Vagina (tissue), 2 donors: ENCODE measurements at places on chromosomes 2 and 18. TPM values are rescaled to one million over a fixed set of nuclear protein-coding genes. Genes with fewer than 3 reads are reported as not detected.

- DNase-seq, result no peak
Observed at GRCh38 chr18:32907648-32908423, 135.0 kb upstream of the KLHL14 start.

DNA sequence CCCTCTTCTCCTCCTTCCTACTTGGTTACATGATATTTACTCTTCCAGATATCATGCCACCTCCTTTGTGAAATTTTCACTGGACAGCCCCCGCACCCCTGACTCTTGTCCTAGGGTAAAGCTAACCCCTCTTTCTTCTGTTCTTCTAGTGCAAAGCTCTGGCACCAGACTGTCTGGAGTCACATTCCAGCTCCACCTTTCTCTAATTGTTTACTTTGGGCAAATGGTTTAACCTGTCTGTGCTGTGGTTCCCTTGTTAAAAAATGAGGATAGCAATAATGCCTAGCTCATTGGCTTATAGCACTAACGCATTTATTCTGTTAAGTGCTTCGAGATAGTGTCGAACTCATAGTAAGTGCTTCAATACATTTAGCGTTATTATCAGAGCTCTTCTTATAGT is 306.2 kb downstream of the ALK start:
- DNase-seq, result no peak

DNA sequence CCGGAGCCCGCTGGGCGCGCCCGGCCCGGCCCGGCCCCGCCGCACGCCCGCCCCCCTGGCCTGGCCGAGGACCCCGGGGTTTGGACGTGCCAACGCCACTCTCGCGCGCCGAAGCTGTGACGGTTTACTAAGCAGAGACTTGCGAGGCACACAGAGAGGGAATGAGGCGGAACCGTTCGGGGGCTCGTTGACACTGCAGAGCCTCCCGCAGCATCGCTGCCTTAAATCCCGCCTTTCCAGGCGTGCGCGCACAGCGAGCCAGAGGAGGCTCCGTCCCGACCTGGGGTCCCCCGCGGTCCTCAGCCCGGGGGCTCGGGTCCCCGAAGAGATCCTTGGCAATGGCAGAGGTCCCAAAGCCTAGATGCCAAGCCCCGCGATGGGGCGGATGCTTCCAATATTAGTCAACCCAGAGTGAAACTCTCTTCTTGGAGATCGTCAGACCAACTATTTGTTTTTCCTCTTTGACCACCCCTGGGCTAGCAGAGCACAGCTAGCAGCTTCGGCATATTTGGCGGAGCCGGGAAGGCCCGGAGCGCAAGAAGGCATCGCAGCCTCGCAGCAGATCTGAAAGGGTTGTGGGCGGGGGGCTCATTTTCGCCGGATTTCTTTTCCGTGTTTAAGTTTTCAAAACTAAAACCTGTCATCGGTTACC is at the start of gene ZNF385B:
Gene ZNF385B (minus strand): TSS at position 197 of the 652 bp plus-strand sequence.
- DNase-seq, result no peak

DNA sequence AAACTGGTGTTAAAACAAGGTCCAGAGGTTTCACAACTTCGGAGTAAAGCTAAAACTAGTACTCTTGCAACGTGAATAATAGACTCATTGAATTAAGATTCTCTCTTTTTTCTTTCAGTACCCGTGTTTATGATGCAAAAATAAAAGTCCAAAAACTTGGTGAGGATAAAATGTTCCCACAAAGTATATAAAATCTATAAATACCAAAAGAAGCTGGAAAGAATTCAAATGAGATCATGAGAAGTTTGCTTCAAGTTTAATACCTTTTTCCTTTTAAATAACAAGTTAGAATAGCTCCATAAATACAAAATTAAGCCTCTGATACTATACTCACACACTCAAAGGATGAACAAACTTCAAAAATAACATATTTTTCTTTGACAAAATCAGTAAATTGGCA is 34.0 kb downstream of the METTL4 start:
- no peak for DNase-seq

- no peak for DNase-seq
Observed at GRCh38 chr2:65309699-65310098, 82.1 kb downstream of the ACTR2 start.

GRCh38 chr2:132366421-132367180 is 50.0 kb upstream of the GPR39 start:
- DNase-seq, result no peak

ANKRD29 gene
- total RNA-seq, result 32.9 TPM

FTCDNL1 gene
- 2.5 TPM for total RNA-seq

GRCh38 chr2:5322396-5322795 is 369.8 kb upstream of the SOX11 start:
- DNase-seq, result no peak

IGFBP5 gene
- 1,041 TPM for total RNA-seq

CCDC85A gene
- total RNA-seq, result 4.7 TPM

ZAP70 gene
- 16.7 TPM for total RNA-seq

GRCh38 chr2:185567940-185568339 is 170.7 kb upstream of the FSIP2 start:
- DNase-seq, result no peak

- no peak for DNase-seq
Observed at GRCh38 chr2:8515864-8516533, 165.9 kb upstream of the ID2 start.

DNA sequence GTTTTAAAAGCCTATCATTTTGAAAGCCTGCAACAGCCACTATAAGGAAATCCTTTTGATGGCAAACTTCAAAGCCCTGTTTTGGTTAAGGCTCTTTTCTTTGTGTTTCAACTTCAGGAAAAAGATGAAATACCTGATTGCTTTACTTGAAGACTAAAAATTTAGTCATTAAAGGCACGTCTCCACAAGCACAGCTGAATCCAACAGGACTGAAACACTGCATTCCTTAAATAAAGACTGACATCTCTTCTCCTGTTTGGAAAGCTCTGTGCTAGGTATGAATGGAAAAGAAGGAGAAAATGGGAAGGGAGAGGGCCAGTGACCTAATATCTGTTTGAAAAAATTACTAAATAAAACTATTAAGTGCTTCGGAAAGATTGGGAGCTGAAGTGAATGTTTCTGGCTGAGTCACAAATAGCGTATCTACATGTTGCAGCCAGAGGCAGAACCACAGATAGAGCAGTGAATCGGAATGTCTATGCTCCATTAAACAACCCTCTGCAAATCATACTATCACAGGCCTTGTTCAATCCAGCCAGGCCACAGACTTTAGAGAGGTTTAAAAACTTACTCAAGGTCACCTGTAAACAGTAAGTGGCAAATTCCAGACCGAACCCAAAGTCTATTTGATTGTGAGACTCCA is 21.1 kb upstream of the RALBP1 start:
- DNase-seq, result no peak

DNA sequence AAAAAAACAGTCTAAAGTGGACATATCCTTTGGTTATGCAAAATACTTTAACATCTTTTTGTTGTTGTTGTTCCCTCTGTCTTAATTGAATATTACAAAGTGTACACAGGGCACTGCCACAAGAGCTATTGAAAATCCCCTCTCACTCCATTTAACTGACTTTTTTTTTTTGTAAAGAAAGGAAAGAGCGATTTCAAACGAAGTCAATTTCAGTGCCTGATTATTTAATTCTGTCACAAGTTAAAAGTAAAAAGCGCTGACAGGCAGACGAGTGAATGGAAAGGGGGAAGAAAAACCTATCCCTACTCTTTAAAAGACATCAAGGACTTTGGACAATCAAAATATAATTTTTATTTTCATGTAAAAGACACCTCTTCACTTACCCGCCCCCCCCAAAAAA is 1.9 kb downstream of the FIGN start:
- no peak for DNase-seq

DNA sequence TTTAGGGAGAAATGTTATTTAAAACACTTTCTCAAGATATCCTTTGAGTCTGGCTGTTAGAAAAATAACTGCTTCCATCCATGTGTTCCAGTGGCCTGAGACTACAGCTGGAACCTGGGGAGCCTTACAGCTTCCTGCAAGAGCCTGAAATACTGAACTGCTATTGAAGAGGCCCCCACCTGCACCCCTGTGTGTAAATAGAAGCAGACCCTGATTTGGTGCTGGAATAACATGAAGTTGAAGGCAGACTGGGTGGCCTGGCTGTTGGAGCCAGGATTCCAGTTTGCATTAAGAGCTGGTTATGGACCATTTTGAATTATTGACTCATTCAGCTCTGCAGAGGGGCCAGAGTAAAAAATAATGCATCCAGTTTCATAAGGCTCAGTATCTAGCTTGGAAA is 61.9 kb downstream of the DIS3L2 start:
- DNase-seq, result no peak

DNA sequence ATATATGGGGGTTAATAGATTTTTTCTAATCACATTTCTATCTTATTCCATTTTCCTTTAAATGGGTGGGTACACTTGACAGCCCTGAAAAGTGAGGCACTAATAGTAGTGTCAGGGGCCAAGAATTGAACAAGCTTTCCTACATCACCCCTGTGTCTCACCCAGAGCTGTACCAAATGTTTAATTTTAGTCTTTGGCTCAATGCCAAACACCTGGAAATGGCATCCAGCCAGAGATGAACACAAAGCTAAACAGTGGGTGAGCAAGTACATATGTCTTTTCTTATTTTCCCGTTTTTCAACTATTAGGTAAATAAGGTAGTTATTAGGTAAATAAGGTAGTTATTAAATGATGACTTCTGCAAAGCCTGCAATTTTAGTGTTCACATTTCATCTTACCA is 276.3 kb upstream of the ERBB4 start:
- no peak for DNase-seq

LYG2 gene
- not detected for total RNA-seq

- no peak for DNase-seq
Observed at GRCh38 chr2:70391988-70392387, 90.1 kb upstream of the FAM136A start.

DNA sequence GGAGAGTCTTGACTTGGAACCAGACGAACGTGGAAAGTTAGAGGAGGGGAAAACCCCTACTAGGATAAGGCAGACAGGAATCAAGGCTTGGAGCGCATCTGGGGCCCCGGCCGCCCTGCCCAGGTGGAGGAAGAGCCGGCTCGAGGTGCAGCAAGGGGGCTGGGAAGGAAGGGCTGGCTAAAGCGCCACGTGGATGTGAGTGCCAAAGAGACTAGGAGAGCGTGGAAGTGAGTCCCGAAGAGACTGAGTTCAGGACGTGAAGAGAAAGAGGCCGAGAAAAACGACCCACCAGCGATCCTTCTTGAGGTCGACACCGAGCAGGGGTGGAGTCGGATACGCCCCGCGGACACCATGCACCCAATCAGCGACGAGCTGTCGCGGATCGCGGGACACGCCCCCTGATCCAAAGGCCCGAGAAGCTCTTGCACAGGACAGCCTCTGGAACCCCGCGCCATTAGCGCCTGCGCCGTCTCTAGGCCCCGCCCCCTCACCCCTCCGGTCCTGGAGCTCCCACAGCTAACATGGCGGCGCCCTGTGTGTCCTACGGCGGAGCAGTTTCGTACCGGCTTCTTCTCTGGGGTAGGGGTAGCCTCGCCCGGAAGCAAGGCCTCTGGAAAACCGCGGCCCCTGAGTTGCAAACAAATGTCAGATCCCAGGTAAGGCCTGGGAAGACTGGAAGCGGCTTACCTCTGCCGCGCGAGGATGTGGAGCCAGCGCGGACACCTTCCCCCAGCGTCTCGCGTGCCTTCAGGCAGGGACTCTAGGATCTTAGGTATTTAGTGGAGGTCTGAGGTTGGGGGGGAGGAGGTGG is at the start of gene MRPS9:
Gene MRPS9 (plus strand): TSS at position 498 of the 811 bp plus-strand sequence. CDS start 24 bp downstream, at position 522.
- DNase-seq, result peak; percentile 98

CD302 gene
- 56.5 TPM for total RNA-seq

ZNF521 gene
- 18.7 TPM for total RNA-seq

NOP58 gene
- total RNA-seq, result 80.8 TPM

ADD2 gene
- total RNA-seq, result 3.4 TPM

SNTG2 gene
- 11.8 TPM for total RNA-seq

DPP10 gene
- total RNA-seq, result not detected

STAT4 gene
- 9.1 TPM for total RNA-seq

- DNase-seq, result no peak
Observed at GRCh38 chr2:169237286-169237685, 125.0 kb downstream of the LRP2 start.

GRCh38 chr2:68412127-68412819 is 47.2 kb downstream of the PLEK start:
- DNase-seq, result no peak

LCT gene
- not detected for total RNA-seq

ATRAID gene
- 150 TPM for total RNA-seq

- no peak for DNase-seq
Observed at GRCh38 chr2:124953921-124954320, 928.8 kb downstream of the CNTNAP5 start.

DNA sequence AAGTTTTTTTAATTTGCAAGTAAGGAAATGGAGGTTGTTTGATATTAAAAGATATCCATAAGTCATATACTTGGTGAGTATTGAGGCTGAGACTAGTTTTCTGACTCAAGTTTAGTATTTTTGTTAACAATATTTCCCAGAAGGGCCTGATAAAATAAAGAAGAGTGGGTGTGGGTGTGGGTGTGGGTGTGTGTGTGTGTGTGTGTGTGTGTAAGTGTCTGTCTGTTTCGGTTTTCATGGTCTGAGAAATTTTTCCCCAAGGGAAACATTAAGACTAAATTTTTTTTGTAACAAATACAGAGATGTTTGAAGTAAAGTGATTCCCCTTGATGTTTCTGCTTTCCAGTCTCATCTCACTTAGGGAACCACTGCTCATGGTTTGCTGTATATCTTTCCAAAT is 36.5 kb downstream of the PPM1B start:
- DNase-seq, result no peak

DNA sequence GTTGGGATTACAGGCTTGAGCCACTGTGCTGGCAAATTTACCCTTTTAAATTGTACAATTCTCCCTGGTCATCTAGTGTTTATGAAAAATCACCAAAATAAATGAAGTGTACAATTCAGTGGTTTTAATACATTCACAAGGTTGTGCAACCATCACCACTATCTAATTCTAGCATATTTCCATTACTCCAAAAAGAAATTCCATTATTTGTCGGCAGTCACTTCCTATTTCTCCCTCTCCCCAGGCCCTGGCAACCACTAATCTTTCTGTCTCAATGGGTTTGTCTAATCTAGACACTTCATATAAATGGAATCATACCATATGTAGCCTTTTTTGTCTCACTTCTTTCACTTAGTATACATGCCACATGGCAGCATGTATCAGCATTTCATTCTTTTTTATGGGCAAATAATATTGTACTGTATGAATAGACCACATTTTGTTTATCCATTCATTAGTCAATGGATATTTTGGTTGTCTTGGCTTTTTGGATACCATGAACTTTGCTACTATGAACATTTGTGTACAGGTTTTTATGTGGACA is 12.6 kb upstream of the POLE4 start:
- no peak for DNase-seq

PROKR1 gene
- not detected for total RNA-seq

DNA sequence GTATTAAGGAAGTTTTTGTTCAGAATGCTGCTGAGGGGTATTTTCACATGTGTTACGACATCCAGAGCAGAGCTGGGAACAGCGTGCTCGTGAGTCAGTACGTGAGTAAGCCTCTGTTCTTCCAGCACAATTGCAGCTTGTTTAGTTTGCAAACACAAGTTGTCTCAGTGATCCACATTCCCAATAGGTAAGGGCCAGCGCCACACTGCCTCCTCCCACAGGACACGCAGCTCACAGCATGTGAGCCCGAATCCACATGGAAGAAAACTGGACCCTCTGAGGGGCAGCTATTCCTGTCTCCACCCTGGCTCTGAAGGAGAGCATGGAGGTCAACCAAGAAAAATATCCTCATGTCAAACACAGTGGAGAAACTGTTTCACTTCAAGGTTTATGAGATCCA is 173.9 kb upstream of the PID1 start:
- peak; percentile 97 for DNase-seq

GCG gene
- not detected for total RNA-seq
